ENCODE measurements at places on chromosomes 5 and 9. TPM values are rescaled to one million over a fixed set of nuclear protein-coding genes. Genes with fewer than 3 reads are reported as not detected.

MIER3 gene
- 5.8 TPM for total RNA-seq

GRCh38 chr9:135819905-135820304, 87.4 kb downstream of the CAMSAP1 start:
- no peak for DNase-seq

- no peak for DNase-seq
These were observed 476.8 kb upstream of the CYLC2 start for GRCh38 chr9:102518324-102518723.

GRCh38 chr9:123978981-123979380, 32.6 kb upstream of the LHX2 start:
- DNase-seq: no peak

GRCh38 chr5:154562244-154562880, 84.3 kb upstream of the HAND1 start:
- no peak for DNase-seq

- no peak for DNase-seq
These were observed 55.3 kb downstream of the MAPKAP1 start for GRCh38 chr9:125651576-125652232.

- DNase-seq: no peak
These were observed 606.4 kb upstream of the RORB start for GRCh38 chr9:73890685-73891277.

C1QTNF3 gene
- total RNA-seq: 1.1 TPM

RAB3C gene
- total RNA-seq: not detected

SPATA31C1 gene
- total RNA-seq: not detected

SPAAR gene
- 0.35 TPM for total RNA-seq

DNA sequence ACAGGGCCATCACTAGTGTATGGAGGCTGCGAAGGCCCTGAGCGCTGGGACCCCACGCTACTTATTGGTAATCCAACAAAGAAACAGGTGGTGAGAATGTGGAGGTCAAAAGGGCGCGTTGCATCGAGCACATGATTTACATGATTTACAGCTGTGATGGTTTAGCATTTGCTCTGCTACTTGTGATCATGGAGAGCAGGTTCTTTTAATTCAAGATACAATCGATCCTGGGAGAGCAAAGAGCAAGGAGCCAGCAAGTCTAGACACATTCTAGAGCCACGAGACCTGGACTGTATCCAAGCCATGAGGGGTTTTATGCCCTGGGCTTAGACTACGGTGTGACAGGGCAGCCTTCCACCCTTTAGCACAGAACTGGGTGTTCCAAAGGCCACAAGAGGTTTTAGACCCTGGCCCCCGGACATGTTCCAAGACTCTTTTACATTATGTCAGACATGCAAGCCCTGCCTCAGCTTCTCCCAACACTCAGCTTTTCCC, 47.0 kb upstream of the CLK4 start:
- no peak for DNase-seq

GARIN3 gene
- not detected for total RNA-seq

GRCh38 chr9:16319646-16320045, 550.8 kb downstream of the BNC2 start:
- no peak for DNase-seq

DNA sequence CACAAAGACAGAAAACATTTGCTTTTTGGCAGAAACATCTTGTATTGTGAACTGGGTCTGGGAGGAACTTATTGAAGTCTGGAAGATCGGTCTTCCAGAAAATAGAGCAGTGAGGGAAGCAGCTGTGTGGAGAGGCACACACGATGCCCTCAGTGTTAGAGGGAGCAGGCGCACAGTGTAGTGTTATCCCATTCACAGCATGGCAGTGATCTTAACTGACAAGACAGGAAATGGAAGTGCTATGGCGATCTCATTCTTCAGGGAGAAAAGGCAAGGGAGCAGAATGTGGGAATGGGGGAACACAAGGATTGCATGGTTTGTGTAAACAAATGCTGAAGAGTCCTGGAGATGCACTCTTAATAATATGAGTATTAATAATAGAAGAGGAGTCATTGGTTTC, 161.0 kb downstream of the PBX3 start:
- no peak for DNase-seq

NRARP gene
- total RNA-seq: 35.5 TPM

DNA sequence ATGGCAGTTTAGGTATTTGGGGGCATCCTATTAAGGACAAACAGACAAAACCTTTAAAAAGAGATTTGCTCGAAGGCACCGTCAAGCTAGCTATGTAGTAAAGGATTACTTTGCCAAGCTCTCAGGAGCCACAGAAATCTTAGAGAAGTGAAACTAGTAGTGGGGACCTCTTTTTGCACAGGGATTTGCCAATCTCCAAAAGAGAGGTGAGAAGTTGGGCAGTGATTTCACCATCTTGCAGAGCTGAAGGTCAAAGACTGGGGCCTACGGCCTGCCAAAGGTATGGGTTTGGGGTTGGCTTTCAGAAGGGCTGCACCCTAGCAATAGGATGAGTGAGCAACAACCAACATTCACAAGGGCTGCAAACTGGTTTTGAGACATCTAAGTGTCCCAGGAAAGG, 1.6 kb upstream of the FCN1 start:
- DNase-seq: no peak

GRCh38 chr5:170315154-170315553, 17.6 kb upstream of the LCP2 start:
- no peak for DNase-seq

DNA sequence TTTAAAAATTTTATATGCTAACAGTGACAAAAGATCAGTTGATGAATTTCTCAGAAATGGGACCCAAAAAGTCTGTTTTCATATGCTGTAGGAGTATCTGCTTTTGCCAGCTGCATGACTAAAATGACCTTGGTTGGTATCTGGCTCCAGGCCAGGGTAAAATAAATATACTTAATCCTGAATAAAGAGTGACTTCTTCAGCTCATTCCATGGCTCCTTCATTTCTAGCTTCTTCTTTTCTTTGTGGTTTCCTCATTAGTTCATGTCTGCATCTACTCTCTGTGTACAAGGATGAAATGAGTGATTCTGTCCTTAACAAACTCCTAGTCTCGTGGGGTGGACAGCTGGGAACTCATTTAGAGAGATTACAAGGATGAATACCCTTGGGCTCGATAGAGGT, 36.0 kb downstream of the RCL1 start:
- DNase-seq: peak; percentile 70

GRCh38 chr5:1745123-1745795, 54.4 kb downstream of the MRPL36 start:
- DNase-seq: no peak

DNA sequence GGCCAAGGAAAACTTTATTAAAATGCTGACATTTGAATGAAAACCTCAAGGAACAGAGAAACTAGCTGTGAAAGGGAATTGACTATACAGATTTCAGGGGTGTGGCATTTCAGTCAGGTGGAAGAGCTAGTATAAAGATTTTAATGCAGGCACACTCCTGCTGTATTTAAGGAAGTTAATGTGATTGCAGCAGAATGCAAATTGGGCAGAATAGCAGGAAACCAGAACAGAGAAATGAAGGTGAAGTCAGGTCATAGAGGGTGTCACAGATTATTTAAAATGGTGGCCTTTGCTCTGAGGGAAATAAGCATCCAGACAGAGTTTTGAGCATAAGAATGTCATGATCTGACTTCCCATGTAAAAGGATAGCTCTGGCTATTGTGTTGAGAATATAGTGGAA, 898.1 kb upstream of the WWC1 start:
- no peak for DNase-seq

- DNase-seq: no peak
These were observed 24.9 kb upstream of the SLCO6A1 start for GRCh38 chr5:102523541-102524175.

DNA sequence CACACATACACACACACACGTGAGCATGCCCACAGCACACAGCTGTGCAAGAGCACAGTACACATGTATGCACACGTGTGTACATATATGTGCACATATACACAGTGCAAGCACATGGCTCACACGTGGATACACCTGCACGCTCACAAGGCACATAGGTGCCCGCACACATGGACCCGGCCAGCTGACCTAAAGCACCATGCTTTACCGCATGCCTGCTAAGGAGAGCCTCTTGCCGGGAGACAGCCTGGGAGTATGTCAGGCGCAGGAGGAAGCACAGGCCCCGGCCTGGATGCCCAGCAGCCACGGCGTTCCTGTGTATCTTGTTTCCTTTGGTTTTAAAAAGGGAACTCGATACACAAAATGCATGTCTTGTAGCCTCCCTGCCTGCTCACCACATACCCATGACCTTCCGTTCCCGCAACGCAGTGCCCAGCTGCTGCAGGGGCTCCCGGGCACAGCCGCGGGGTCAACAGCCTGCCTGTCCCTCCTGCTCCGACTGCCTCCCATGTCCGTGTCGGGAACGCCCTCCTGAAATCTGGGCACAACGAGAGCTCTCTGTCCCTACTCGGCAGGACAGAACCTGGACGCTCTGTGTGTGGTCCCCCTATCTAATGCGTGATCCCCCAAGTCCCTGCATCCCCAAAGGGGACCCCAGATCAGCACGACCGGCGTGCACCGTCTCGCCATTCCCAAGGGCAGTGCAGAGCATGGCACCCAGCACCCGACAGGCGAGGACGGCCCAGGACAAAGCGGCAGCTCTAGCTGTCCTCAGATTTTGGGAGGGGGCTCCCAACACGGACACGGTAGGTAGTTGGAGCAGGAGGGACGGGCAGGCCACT, 3.6 kb downstream of the SLC12A7 start:
- DNase-seq: no peak

FST gene
- 403 TPM for total RNA-seq

TRIM7 gene
- 28.1 TPM for total RNA-seq

GPR150 gene
- not detected for total RNA-seq

GRK6 gene
- 88.8 TPM for total RNA-seq

IL4 gene
- not detected for total RNA-seq

- no peak for DNase-seq
These were observed 11.1 kb downstream of the PALM2AKAP2 start for GRCh38 chr9:109791003-109791677.

FGF10 gene
- not detected for total RNA-seq

FUT7 gene
- total RNA-seq: not detected

CDC20B gene
- not detected for total RNA-seq

Data from PC-3 (cell line).